ENCODE measurements at places on chromosomes 12 and 14. TPM values are rescaled to one million over a fixed set of nuclear protein-coding genes. Genes with fewer than 3 reads are reported as not detected.

Gene LHX5
- total RNA-seq, result not detected

Gene KRR1
- 10.3 TPM for total RNA-seq

Gene ADAM21
- not detected for total RNA-seq

Gene KRT86
- not detected for total RNA-seq

Gene ZCRB1
- 0.58 TPM for total RNA-seq

DNA sequence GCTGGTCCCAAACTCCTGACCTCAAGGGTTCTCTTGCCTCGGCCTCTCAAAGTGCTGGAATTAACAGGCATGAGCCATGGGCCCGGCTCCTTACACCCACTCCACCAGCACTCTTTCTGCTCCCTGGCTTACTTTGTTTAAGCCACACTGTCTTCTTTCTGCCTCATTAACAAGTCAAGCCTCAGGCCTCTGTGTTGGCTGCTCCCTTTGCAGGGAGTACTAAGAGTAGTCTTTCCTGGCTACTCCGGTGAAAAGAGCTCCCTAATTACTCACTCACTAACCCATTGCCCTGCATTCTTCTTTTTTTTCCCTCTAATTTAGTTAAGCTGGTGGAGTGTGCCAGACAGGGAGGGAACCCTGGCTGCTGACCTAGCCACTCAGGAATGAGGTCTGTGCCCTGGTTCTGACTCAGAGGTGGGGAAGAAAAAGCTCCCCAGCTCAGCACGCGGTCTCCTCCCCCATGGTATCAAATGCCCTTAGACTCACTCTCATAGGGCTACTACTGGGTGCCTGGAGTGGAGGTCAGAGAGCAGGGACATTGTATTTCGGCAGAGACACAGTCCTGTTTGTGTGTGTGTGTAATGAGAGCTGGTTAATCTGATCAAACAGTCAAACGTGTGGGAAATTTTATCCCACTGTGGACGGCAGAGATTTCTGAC lies 19.8 kb downstream of the GALNT6 start:
- peak; percentile 90 for DNase-seq

DNA sequence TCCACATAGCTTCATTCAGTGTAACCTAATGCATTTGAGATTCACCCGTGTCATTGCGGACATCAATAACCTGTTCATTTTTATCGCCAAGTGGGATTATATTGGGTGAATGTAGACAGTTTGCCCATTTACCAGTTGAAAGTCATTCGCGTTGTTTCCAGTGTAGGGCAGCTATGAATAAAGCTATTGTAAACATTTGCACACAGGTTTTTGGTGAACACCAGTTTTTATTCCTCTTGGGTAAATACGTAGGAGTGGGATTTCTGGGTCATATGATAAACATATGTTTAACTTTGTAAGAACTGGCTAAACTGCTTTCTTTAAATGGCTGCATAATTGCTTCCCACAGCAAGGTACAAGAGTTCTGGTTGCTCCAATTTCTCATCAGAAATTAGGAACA lies 33.6 kb downstream of the C14orf132 start:
- no peak for DNase-seq

DNA sequence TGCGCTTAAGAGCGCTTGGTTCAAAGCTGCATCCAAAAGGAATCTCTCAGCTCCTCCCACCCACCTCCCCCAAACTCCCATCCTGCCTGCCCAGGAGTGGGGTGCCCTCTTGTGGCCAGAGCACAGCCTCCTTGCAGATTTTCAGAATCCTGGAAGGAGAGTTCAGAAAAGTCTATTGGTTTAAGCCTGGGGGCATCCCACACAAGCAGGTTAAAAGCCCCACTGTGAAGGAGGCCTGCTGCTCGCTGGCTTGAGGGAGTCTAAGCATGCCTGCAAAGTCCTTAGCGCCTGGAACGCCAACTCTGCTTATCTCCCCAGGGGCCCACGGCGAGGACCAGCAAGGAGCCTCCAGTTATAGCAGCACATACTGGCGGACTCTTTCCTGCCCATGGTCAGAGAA lies 297.1 kb downstream of the KSR2 start:
- no peak for DNase-seq

- DNase-seq, result no peak
Observed at GRCh38 chr14:34851395-34851794, 23.8 kb downstream of the BAZ1A start.

GRCh38 chr14:103434868-103435442 lies 49.7 kb downstream of the MARK3 start:
- no peak for DNase-seq

DNA sequence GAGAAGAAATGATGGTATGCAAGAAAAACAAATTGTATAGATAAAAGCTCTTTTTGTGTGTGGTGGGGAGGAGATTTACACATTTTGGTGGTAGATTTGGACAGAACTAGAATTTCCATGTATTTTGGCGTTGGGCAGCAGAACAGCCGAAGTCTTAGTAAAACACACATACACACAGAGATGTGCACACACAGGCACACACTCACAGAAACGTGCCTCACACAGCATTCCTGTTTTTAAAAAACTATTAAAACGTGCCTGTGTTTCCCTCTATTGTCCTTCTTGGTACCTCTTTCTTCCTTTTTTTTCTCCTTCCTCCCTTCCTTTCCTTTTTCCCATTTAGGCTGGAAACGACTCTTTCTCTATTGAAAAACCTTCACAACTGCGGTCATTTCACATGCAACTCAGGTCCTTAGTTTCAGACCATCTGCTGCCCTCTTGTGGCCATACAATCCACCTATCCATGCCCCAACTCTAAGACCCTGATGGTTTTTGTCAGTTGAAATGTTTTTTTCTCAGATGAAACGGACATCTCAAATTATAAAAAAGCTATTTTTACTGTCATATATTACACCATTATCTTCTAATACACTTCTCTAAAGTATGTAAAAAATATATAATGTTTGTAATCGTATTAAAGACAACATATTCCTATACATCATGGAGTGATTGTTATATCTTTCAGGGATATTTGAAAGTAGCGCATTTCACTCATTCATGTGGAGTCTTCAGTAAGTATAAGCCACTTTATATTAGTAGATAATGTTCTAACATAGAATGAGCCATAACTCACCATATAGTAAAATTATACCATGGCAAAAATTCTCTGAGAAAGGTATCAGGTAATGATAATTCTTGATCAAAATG lies 386.7 kb upstream of the NOVA1 start:
- peak; percentile 62 for DNase-seq

DNA sequence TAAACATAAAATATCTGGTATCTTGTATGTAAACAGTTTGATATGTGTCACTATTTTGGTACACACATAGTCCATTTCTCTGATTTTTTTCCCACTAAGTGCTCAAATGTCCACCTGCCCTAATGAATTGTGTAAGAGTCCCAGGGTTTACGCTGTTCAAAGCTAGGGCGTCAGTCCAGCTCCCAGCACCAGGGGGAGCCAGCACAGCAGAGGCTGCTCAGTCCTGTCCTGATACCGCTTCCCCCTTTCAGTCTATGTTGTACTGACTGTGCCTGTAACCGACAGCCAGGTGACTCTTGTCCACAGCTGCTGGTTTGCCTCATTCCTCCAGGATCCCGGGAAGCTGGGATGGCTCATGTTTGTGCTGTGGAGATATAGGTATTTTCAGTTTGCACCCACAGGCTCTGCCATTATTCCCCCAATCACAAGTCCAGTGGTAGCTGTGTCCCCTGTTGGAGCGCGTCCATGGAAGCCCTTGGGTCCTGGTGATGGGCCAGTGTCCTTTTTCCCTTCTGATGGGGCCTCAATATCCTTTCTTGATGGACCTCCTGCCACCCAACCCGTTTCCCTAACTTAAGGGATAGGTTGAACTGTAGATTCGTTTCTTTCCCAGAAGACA lies 242.0 kb downstream of the NEDD1 start:
- DNase-seq, result peak; percentile 84

GRCh38 chr12:109473006-109473405 lies 4.1 kb downstream of the KCTD10 start:
- DNase-seq, result no peak

All from stomach (tissue), 19 donors.